Kidney glomerular epithelial cell (primary cell): ENCODE measurements at places on chromosomes 4 and X.

GRCh38 chrX:13515211-13515930, 54.0 kb upstream of the EGFL6 start:
- no peak for DNase-seq

DNA sequence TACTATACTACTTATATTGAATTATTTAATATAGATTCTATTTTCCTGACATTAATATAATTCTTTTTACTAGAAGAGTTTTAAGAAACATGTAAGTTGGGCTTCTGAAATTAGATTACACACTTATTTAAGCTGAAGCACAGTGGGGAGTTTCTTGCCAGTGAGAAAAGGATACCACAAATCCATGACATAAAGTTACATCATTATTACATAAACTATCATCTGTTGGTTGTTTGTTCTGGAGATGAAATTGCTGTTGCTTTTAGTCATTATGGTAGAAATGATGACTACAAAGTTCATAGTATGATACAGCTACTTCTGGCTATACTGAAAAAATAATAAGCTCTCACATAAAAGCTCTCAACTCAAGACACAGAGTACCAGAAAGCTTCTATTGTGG, 880.4 kb downstream of the PCDH18 start:
- DNase-seq: no peak

- DNase-seq: no peak
Observed at GRCh38 chr4:98055800-98056501, 87.3 kb downstream of the STPG2 start.

- peak; percentile 44 for DNase-seq
Observed at GRCh38 chrX:40402831-40403533, 177.8 kb upstream of the ATP6AP2 start.

DNA sequence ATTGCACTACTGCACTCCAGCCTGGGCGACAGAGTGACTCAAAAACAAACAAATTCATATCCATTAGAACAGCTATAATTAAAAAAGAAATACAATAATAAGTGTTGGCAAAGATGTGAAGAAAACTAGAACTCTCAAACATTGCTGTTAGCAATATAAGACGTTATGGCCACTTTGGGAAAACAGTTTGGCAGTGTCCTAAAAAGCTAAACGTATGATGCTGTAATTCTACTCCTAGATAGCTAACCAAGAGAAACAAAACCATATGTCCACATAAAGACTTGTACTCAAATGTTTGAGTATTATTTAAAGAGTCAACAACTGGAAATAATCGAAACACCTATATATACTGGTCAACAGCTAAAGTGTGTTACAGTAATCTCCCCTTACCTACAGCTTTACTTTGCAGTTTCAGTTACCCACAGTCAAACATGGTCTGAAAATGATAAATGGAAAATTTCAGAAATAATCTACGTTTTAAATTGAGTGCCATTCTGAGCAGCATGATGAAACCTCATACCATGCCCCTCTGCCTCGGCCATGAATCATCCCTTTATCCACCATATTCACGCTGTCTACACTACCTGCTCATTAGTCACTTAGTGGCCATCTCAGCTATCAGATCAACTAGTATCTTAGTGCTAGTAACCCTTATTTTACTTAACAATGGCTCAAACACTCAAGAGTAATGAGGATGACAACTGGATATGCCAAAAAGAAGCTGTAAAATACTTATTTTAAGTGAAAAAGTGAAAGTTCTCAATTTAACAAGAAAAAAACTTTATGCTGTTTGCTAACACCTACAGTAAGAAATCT, 4.9 kb downstream of the ELF2 start:
- peak; percentile 51 for DNase-seq

GRCh38 chr4:111506706-111507105, 638.5 kb upstream of the FAM241A start:
- DNase-seq: no peak

GRCh38 chr4:17082186-17082585, 183.7 kb upstream of the LDB2 start:
- no peak for DNase-seq

- DNase-seq: no peak
Observed at GRCh38 chr4:170423137-170423536, 333.4 kb upstream of the AADAT start.

- no peak for DNase-seq
Observed at GRCh38 chrX:3717742-3718420, 4.4 kb upstream of the PRKX start.
